HTR-8/SVneo (cell line): ENCODE measurements at places on chromosomes 11 and 22.

DNA sequence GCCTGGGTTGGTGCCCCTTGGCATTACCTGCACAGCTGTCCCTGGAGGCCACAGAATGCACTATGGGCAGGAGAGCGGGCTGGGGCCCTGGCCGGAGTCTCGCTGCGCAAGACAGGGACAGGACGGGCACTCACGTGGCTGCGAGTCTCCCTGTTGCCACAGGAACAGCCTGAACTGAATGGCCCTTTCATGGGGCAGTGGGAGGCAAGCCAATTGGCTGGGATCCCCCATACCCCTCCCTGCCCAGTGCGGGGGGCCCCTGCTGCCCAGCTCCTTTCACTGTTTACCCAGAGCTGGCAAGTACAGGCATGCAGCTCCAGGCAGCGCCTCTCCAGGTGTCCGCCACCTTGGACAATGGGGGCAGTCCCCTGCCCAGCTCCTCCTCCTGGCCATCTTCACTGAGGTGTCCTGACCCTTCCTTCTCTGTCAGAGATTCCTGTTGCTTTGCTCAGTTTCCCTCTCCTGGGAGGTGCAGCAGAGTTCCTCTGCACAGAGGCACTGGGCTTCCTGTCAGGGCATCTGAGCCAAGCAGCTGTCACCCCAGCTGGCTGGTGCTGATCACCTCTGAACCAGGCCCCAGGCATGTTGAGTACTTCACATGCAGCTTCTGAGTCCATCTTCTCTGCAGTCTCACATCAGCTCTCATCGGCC lies 5.2 kb downstream of the USP2 start:
- no peak for DNase-seq

GRCh38 chr11:3043315-3043871 lies 13.8 kb downstream of the CARS1 start:
- DNase-seq = no peak

DNA sequence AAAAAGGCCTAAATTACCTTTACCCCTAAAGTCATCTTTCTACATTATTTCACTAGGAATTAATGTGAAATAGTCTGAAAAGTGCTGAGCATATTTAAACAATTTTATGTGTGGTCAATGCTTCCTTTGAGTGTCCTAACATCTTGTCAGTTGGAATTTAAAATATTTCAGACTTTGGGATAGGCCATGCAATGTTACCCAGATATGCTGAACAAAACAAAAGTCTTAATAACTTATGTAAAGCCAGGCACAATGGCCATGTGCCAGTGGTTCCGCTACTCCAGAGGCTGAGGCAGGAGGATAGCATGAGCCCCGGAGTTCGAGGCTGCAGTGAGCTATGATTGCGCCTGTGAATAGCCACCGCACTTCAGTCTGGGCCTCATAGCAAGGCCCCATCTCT lies 137.4 kb downstream of the CADM1 start:
- DNase-seq = no peak

- no peak for DNase-seq
Measured at GRCh38 chr22:45775569-45776312, 104.1 kb downstream of the ATXN10 start.

DNA sequence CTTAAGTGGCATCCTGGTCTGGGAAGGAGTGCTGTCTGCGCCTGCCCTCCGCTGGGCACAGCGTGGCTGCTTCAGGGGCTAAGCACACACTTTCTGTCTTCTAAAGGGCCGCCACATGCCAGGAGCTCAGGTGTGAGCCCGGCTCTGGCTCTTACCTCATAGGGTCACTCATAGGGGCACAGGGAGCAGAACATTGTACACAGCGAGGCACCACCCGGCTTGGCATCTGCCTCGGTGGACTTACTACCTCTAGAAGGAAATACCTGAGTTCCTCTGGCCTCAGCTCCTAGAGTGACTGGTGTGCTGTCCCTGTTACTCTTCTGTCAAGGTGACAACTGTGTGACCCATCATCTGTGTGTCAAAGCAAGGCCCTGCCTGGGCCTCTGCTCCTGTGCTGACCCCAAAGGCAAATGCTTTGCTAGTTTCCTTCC lies 13.4 kb downstream of the NEAT1 start:
- DNase-seq = no peak

- no peak for DNase-seq
Measured at GRCh38 chr11:112106070-112106469, 19.4 kb downstream of the SDHD start.

- DNase-seq = no peak
Measured at GRCh38 chr22:23240639-23241389, 60.5 kb downstream of the BCR start.

GRCh38 chr22:37496651-37497050 lies 10.5 kb upstream of the MFNG start:
- peak; percentile 63 for DNase-seq

DNA sequence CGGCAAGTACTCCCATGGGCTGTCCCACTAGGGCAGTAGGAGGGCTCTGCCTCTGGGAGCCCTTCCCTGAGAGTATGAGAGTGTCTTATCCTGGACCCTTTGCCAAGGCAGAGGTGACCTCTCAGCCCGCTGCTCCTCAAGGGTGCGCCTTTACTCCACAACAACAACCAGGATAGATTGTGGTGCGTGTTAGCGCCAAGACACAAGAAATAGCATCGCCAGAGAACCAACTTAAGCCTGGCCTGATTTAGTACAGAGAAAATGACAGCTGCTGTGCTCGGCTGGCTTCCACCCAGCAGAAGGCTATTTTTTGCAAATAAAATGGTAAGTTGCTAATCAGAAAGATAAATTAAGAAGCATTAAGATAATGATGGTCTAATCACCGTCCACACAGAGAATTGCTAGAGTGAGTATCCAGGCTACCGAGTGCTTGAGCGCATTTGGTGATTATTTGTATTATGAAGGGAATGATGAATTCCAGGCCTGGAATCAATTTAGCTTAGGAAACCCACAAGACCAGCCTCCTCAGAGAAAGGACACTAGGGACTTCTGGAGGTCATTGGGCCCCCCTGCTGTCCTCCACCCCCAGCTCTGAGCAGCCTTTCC lies 119.8 kb downstream of the PKNOX2 start:
- DNase-seq = no peak

DNA sequence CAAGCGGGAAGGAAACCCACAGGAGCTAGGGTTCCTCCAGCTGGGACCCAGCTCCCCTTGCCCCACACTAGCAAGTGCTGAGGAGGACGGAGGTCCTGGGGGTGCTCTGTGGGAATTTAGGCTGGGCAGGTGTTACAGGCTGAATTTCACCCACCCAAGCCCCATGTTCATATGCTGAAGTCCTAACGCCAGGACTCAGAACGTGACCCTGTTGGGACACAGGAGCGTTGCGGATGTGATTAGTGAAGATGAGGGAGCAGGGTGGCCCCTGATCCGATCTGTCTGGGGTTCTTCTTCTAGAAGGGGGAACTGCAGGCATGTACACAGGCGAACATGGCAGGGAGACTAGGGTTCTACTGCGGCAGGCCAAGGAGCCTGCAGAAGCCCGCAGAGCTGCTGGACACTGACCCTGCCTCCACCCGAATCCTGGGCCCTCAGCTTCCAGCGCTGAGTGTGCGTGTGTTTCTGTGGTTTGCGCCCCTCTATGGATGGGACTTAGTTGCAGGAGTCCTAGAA lies 103.4 kb upstream of the FGF3 start:
- no peak for DNase-seq

GRCh38 chr11:40129266-40129665 lies 1330.2 kb downstream of the LRRC4C start:
- no peak for DNase-seq

- no peak for DNase-seq
Measured at GRCh38 chr11:18365741-18366140, 28.6 kb upstream of the LDHA start.

- no peak for DNase-seq
Measured at GRCh38 chr22:22802339-22802970, 85.2 kb upstream of the IGLL5 start.

DNA sequence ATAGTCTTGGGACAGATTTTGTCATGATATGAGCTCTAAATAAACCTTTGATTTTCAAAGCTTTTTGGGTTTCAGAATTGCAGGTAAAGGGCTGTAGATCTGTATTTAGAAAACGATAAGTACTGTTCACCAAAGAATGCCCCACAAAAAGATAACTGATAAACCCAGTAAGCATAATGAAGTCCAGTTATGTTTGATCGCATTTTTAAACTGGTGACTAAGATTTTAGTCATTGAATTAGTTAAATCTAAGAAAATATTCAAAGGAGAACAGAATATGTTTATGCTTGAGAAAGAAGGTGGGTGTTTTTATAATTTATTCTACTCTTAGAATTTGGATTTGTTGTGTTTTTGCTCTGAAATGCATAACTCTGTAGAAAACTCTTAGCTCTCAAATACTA lies 11.6 kb downstream of the DEPDC7 start:
- DNase-seq = no peak

DNA sequence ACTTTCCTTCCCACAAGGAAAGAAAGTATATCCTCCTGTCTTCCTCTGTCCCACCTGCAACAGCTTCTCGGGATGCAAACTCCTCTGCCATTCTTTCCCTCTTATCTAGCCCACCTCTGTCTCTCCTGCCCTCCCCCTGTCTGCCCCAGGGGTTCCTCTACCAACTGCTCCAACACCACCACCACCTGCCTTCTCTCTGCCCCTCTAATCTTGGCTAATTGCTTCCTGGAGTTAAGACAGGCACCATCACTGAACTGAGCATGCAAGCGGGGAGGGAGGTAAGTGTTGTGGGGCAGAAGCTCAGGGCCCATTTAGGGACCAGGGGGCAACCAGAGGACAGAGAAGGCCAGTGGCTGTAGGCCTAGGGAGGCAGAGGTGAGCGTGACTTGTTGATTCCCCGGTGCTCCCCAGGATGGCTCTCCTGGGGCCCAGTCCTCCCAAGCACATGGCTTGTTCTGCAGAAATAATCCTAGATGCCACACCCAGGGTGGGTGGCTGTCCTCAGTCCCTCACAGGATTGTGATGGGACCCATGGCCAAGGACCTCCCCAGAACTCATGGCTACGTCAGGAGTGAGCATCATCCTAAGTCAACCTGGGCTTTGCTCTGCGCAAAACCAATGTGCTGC lies 111.1 kb downstream of the TP53I11 start:
- DNase-seq = no peak

DNA sequence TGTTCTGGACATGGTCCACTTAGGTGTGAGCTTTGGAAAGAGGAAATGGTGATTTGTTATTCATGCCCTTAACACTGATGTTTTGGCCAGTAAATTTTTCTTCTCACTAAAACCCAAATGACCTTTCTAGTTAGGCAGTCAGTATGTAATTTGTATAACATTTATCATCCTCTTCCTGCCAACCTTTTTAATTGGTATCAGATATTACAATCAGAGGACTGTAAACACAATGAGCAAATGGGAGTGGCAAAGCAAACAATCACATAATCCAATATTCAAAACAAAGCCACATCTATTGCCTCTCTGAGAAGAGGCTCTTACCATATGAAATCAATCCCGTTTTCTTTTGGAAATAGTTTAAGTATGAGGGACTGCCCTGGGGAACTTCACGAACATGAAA lies 49.1 kb downstream of the BBOX1 start:
- DNase-seq = no peak

- DNase-seq = no peak
Measured at GRCh38 chr11:65553301-65554001, 4.7 kb downstream of the LTBP3 start.

GRCh38 chr22:47280301-47280700 lies 517.9 kb downstream of the TBC1D22A start:
- DNase-seq = no peak

GRCh38 chr11:83549984-83550667 lies 264.0 kb upstream of the CCDC90B start:
- no peak for DNase-seq

DNA sequence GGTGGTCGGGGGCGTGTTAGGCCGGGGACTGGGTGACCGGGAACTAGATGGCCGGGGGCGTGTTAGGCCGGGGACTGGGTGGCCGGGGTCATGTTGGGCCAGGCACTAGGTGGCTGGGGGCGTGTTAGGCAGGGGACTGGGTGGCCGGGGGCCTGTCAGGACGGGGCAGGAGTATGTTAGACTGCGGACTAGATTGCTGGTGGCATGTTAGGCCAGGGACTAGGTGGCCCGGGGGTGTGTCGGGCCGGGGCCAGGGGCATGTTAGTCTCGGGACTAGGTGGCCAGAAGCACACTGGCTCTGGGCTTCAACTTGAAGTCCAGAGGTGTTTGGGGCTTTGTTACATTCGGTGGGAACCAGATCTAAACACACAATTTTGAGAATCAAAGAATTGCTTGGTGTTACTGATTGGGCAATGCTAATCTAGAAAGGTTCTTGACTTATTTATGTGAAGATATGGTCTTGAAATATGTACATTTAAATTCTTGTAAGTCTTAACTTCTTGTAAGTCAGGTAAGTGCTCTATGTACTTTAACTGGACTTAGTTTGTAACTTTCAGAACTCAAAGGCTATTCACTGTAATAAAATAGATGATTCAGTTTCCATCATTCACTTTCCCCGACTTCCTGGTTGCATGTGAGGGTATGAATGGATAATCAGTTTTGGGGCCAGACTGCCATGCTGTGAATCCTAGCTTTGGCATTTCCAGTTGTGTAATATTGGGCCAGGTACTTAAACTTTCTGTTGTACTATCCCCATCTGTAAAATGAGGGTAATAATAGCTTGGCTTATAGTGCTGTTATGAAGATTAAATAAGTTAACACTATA lies 1.1 kb downstream of the EXT2 start:
- no peak for DNase-seq

DNA sequence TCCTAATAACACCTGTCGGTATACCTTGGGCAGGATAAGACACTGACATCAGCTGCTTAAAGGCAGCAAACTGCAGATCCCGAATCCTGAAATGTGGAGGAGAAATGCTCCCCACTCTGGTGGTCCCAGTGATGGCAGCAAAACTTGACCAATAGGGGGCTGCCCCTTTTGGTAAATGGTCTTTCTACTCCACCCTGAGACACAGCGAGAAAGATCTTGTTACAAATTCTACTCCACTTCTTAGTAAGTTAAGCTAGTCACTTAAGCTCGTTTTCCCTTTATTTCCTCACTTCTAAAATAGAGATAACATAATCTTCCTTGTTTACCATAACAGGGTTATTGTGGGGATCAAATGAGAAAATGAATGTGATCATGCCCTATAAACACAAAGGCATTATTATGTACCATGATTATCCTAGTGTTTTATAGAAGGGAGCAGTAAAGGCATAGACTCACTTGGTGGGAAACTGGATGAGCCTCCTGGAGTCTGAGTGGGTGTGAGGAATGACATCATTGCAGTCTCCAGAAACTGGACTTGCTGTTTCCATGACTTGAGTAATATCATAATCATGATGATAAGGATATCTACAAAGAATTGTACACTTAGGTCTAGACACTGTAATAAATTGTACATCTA lies 50.9 kb downstream of the ENDOD1 start:
- no peak for DNase-seq

DNA sequence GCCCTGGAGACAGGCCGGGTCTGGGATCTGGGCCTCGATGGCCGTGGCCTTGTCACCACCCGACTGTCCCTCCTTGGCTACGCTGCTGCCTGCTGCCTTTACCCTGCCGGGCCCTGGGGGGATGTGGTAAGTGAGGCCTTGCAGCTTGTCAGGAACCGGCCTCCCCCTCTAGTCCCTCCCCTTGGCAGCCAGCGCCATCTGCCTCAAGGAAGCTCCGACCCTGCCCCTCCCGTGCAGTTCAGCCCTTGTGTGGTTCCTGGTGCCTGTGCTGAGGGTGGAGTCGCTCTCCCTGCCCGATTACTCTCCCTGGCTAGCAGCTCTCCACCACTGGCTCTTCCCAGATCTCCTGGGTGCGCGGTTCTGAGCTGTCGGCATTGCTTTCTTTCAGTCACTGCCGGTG lies 33.7 kb downstream of the CTTN start:
- DNase-seq = no peak

GRCh38 chr11:27873664-27874063 lies 173.4 kb upstream of the BDNF start:
- no peak for DNase-seq
